ENCODE measurements at places on chromosomes 7 and 10.

- peak; percentile 98 for DNase-seq
Measured at GRCh38 chr7:139359366-139360209, at the start of gene LUC7L2. TSS of gene LUC7L2 (plus strand) at chr7:139359894. CDS start at chr7:139360262, 368 bp downstream.

DNA sequence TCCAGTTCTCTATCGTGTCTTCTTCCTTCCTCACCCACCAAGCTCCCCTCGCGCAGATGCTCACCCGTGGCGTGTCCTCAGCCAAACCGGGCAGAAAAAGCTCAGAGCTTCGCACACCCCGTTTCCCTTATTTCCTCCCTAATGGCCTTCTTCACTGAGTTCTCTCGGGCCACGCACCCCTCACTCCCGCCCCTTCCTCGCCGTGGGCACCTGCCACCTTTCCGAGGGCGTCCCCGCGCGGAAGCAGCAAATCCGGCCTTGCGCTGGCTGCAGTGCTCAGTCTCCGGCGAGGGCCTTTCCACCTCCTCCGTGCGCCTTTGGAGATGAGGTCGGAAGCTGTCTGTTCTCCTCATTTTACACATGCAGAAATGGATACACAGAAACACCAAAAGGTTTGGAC, 12.4 kb upstream of the CALML3 start:
- no peak for DNase-seq

GRCh38 chr10:51369903-51370302, 295.6 kb downstream of the PRKG1 start:
- no peak for DNase-seq

GRCh38 chr7:80883154-80884025, 35.5 kb downstream of the SEMA3C start:
- peak; percentile 33 for DNase-seq

DNA sequence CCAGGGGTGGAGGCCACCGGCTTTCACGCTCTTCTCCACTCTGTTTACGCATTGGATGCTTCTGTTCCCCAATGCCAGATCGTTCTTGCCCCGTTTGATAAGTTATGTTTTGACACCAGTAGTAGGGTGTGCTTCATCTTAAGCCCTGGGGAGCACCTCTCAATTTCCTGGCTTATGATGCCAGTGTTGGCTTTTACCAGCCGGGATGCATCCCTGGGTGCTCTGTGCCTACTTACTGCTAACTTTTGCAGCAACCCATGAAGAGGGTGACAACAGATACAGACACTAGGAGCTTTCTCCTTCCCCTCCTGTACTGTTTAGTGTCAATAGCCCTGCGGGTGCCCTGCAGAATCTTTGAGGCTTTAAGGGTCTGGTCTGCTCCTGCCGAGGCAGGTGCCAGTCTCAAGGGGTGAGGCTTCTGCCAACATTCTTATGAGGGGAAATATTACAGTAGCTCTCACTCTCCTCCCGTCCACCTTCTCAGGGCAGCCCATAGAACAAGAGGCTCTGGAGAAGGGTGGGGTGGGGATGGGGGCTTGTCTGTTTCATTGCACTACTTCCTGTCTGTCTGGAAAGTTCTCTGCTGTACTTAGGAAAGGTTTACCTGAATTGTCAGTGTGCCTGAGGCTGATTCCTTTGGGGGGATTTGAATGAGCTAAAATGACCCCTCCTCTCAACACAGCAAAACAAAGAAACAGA, 23.3 kb downstream of the ADCY1 start:
- DNase-seq, result no peak

- no peak for DNase-seq
Measured at GRCh38 chr7:40990841-40991240, 712.0 kb downstream of the INHBA start.

- no peak for DNase-seq
Measured at GRCh38 chr10:3135006-3135405, 37.6 kb downstream of the PITRM1 start.
